ENCODE measurements at places on chromosomes 11 and 22.

GRCh38 chr11:129881570-129882170 lies 13.7 kb downstream of the NFRKB start:
- DNase-seq, result no peak

- DNase-seq, result no peak
Observed at GRCh38 chr11:28106353-28107043, 1.5 kb downstream of the KIF18A start.

GRCh38 chr11:79366218-79366617 lies 74.6 kb downstream of the TENM4 start:
- DNase-seq, result no peak

DNA sequence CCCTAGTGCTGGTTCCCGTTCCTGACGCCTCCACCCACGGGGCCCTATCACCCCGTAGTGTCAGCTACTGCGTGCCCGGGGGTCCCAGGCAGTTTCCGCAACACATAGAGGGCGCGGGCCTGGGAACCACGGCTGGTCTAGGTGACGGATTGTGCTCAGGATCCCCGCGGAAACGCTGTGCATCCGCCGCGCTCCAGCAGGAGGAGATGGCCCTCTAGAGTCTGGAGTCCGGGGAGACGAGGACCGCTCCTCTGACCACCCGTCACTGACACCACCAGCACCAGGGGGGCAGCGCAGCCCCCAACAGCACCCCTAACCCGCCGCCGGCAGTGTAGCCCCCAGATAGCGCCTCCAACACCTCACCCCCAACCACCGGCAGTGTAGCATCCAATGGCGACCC lies 4.4 kb upstream of the RFPL3 start:
- no peak for DNase-seq

GRCh38 chr22:44398856-44399837 lies 86.4 kb upstream of the SHISAL1 start:
- DNase-seq, result no peak

- no peak for DNase-seq
Observed at GRCh38 chr22:42991010-42991651, 23.8 kb downstream of the PACSIN2 start.

- no peak for DNase-seq
Observed at GRCh38 chr22:47371263-47372090, 609.0 kb downstream of the TBC1D22A start.

GRCh38 chr22:36097880-36098279 lies 62.7 kb downstream of the APOL3 start:
- no peak for DNase-seq

- no peak for DNase-seq
Observed at GRCh38 chr11:61364012-61364675, 2.0 kb downstream of the TMEM138 start.

- DNase-seq, result no peak
Observed at GRCh38 chr11:43943931-43944751, 1.7 kb downstream of the C11orf96 start.

- no peak for DNase-seq
Observed at GRCh38 chr22:49241174-49241851, 586.4 kb downstream of the BRD1 start.

DNA sequence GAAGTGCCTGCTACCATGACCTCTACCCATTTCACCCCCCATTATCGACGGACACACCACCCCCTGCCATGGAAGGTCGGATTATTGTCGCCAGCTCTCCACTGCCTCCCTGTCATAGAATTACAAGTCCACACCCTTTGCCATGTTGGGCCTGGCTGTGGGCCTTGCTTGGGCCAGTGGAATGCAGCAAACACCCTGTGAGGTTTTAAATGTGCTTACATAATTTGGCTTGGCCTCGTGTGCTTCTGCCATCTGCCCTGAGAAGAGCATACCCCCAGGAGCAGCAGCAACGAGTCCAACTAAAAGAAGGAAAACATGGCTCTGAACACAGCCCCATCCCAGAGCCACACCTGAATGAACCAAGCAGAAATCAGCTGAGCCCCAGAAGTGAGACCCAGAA lies 94.1 kb upstream of the PRDM11 start:
- DNase-seq, result no peak

DNA sequence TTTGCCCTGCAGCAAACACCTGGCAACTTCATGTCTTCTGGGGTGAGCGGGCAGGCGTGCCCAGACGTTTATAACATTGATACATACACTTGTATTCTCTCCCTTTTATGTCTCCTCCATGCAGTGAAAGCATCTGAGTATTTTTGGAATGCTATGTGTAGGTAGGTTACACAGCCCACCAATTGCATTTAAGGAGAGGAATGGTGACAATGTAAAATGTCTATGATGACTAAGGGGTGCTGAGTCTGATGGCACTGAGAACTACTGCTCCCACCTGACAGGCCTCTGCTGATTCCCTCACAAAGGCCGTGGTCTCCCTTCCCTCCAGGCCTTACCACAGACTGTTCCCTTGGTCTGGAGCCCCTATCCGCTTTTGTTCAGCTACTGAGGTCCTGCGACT lies 22.9 kb upstream of the RASL10A start:
- no peak for DNase-seq

- no peak for DNase-seq
Observed at GRCh38 chr11:2328021-2328420, 26.2 kb downstream of the TSPAN32 start.

- no peak for DNase-seq
Observed at GRCh38 chr11:132872211-132872610, 660.1 kb downstream of the OPCML start.

DNA sequence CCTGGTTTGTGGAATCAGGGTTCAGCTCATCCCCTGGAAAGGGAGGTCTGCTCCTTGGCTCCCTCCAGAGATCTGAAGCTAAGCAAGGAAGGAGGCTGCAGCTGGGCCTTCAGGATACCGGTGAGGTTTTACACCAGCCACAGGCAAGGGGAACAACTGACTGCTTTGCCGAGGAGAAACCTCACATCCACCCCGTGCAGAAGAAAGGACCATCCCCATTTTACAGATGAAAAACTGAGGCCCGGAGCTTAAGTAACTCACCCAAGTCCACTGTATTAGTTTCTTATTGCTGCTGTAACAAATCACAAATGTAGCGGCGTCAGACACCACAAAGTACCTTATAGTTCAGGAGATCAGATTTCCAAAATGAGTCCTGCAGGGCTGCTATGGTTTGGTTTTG lies 173.7 kb downstream of the MN1 start:
- no peak for DNase-seq

GRCh38 chr11:68775951-68776388 lies 24.6 kb upstream of the TESMIN start:
- no peak for DNase-seq

DNA sequence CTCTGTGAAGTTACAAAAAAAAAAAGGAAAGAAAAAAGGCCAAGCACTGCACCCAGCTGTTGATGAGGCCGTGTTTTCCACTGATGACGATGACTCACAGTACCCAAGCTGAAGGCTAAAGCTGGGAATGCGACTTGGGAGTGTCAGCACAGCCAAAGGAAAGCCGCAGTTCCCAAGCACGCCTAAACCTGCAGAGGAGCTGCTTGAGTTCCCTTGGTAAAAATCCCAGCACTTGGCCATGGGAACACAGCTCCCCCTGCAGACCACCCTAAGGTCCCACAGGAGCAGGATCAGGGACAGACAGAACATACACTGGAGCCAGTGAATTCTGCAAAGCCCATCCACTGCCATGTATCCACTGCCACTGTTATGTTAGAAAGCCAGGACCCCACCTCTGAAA lies 39.9 kb downstream of the SERGEF start:
- no peak for DNase-seq

GRCh38 chr22:46737105-46737975 lies 712 bp downstream of the CERK start:
- no peak for DNase-seq

DNA sequence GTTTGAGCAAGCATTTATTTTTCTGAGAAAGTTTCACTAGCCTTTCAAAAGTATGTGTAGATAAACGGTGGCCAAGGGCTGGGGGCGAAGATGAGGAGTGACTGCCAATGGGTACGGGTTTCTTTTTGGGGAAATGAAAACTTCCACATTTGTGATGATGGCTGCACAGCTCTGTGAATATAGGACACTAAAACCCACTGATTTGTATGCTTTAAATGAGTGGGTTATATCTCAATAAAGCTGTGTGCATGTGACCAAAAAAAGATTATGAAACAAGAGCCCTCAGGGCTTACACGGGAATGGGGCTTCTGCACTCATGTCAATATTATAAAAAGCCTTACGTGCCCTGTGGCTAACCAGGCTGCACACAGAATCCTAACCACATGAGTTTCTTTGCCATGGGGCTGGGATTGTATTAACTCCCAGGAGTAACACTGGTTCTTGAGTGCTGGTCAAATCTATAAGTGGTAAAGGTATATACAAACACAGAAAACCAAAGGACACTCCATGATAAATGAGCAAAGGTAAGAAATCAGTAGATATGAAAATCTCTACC lies 31.3 kb downstream of the ABCC8 start:
- no peak for DNase-seq

DNA sequence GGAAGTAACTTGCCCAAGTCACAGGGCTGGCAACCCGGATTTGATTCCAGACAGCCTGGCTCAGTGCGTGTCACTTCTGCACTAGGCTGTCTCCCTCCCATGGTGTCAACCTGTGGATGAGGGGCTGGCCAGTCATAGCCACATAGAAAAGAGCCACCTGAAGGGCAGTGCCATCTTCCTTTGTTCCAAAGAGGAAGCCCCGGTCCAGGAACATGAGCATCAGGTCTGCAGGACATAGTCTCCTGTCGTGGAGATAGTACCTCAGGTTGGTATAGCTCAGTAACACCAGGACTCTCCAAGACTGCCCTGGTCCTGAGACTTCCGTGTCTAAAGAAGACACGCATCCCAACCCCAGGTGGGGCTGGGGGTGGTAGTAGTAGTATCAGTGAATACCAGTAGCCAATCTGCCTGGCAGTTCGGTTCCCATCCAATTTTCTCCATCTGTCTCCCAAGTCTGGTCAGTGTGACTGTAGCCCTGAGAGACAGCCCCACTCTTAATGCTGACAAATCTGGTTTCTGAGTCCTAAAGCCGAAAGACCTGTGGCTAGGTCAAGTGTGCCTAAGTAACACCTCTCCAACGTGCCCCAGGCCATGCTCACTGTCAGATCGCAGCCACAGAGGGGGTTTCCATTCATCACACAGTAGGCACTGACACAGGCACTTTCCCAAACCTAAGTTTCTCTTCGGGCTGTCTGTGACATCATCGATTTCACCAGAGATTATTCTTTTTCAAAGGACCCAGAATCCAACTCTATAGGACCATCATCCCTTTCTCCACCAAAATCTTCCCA lies 33.1 kb downstream of the C11orf58 start:
- DNase-seq, result no peak

- no peak for DNase-seq
Observed at GRCh38 chr22:27253108-27253902, 548.3 kb downstream of the MN1 start.

- DNase-seq, result no peak
Observed at GRCh38 chr11:1931341-1932104, 12.0 kb downstream of the TNNT3 start.

DNA sequence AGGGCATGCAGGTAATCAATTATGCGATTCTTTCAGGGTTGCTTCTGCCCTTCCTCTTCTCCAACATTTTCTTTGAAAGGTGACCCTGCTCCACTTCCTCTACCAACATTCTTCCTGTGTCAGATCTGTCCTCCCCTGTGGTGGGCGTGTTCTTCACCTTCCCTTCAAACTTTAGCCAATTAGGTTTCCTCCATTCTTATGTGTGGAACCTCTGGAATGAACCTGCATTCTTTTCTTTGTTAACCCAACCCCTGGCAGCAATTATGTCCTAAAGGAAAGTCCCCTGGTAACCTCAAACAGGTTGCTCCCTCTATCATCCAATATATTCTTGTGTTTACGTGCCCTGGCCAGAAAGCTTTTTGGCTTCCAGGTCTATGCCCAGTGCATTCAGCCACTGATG lies 22.4 kb downstream of the KIRREL3 start:
- DNase-seq, result no peak

GRCh38 chr22:25564979-25565677 lies 653 bp downstream of the GRK3 start:
- DNase-seq, result no peak

DNA sequence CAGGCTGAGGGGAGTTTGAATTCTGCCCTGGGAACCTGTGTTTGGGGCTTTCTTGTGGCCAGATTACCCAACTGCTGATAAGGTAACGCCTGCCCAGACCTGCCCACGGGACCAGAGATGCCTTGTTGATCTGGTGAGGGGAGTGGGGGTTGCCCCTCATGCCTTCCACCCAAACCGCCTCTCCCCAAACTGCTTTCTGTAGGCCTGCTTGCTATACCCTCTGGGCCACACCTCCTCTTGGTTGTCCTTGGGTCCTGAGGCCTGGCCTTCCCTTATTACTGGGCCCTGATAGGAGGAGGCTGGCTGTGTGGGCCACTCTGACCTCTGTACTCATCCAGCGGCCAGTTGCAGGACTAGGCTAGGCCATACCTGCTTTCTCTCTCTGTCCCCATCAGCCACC lies 3.4 kb downstream of the P2RY2 start:
- no peak for DNase-seq

- no peak for DNase-seq
Observed at GRCh38 chr11:35511666-35512065, 13.8 kb downstream of the PAMR1 start.

GRCh38 chr11:118051611-118052461 lies 25.0 kb upstream of the TMPRSS4 start:
- peak; percentile 18 for DNase-seq

DNA sequence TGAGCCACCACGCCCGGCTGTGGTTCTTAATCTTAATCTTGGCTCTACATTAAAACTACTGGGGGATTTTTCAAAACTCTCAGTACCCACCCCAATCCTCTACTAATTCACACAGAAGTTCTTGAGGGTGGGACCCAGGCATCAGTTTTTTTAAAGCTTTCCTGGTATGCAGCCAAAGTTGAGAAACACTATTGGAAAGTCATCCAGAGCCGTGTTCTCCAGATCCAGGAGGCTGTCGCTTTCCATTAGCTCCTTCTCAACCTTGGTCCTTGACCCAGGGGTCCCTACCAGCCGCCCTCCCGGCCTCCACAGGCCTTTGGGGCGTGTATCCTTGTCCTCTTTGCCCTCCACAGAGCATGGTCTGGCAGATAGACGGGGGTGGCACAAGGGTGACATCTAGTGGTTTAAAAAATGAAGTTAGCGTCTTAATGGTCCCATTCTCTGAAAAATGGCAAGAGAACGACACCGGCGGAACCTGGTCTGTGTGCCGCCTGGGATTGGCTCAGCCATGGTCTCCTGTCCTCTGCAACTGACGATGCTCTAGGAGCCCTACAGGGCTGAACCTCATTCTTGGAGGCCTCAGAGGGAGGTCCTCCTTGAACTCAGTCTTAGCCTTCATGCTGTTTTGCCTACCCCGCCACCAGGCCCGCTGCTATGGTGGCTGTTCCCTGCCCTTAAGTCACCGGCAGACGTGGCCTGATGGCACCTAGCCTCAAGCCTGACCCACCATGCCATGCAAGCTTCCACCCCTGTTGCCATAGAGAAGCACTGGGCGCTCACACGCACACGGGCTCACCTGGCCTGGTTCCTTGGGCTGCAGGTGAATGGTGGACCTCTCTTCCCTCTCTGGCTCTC lies 152.0 kb upstream of the SYN3 start:
- no peak for DNase-seq

- DNase-seq, result no peak
Observed at GRCh38 chr11:3835751-3836150, 5.0 kb downstream of the RHOG start.

All from stimulated activated CD8-positive, alpha-beta memory T cell treated with anti-CD3 and anti-CD28 coated beads, Interleukin-7, amount 100 ng/mL, for 1 hour (primary cell).